MM.1S (cell line): ENCODE measurements at places on chromosomes 16 and 17.

GRCh38 chr17:42518755-42519545 lies 17.1 kb upstream of the NAGLU start:
- DNase-seq: no peak

DNA sequence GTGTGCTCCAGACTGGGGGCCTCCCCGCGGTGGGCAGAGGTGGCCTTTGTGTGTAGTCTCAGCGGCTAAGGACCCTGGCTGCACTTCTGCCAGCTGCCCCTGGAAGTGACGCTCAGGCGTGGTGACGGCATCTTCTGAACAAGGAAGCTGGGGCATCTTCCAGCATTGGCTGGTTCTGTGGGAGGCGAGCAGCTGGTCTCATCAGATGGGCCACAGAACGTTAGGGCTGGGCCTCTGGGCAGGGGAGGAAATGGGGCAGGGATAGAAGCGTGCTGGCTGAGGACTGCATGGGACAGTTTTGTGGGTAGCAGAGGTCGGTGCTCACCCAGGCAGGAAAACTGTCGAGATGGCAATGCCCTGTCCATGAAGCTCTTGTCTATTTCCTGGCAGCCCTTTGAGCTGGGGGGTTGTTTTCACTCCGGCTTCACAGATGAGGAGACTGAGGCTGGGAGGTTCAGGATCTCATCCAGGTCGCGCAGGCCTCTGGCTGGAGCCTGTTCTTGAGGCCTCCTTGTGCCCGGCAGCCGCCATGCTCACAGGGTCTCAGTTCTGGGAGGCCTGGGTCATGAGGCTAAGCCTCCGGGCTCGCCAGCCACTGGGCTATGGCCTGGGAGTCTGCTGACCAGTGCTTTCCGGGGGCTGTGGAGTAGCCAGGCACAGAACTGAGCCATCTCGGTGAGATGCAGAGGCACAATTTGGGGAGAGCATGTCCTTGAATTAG lies 16.3 kb downstream of the IRF8 start:
- no peak for DNase-seq

GRCh38 chr16:55357241-55357640 lies 33.2 kb downstream of the IRX6 start:
- DNase-seq: no peak

- DNase-seq: no peak
These were observed 25.4 kb downstream of the SMTNL2 start for GRCh38 chr17:4609761-4610160.

GRCh38 chr16:57830890-57831484 lies 28.7 kb upstream of the KIFC3 start:
- no peak for DNase-seq

DNA sequence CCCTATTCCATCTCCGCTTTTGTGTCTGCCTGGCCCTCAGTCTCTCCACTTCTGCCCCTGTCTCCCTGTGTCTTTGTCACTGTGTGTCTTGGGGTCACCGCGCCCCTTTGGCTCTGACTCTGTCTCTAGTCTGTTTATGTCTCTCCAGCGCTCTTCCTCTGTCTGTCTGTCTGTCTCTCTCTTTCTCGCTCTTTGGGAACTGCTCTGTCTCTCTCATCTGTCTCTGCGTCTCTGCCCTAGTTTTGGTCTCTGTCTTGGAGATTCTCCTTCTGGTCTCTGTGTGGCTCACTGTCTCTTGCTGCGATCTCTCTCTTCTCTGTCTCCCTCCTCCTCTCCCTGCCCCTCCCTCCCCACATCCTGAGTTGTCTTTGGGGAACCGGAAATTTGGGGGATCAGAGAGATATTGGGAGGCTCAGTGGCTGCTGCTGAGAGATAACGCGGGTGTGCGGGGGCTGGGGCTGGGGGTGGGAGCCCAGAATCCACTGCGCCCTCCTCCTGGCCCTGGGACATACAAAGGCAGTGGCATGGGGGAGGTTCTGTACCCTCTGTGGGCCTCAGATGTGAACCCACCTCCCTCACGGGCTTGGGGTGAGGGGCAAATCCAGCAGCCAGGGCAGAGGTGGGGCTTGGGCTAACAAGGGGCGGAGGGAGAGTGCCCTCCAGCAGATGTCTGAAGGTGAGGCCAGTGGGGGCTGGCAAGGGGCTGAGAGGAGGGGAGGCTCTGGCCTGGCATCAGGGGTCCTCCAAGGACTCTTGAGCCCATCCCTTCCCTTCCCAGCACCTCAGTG lies 24.4 kb downstream of the LAT start:
- no peak for DNase-seq

DNA sequence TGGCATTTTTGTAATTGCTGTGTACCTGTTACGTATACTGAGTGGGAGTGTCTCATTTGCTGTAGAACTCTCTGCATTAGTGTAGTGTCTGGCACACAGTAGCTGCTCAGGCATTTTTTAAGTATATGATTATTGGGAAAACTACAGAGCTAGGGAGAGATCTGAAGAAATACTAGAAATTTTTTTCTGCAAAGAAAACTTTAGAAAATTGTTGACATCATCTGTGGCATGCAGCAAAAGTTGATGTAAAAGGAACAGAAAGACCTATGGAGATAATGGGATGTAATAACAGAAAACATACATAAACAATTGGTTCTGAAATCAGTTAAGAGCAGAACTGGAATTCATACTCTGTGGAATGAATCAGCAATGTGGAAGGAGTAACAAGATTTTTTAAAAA lies 11.6 kb downstream of the CLTC start:
- no peak for DNase-seq

GRCh38 chr16:46822270-46822669 lies 8.7 kb downstream of the C16orf87 start:
- peak; percentile 28 for DNase-seq

DNA sequence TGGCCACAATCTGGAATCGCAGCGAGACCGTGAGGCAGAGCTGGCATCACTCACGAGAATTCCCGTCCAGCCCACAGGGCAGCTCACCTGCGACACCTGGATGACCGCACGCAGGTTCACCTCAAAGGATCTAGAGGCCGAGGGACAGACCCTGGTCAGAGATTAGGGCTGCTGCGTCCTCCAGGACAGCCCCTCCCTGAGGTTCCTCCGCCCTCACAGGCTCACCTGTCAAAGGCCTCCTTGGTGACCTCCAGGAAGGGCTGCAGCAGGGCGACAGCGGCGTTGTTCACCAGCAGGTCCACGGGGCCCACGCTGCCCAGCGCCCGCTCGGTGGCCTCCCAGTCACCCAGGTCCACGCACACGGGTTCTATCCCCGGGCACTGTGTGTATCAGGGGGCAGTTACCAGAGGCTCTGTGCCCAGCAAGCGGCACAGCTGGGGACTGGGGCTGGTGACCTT lies 834 bp downstream of the DCXR start:
- no peak for DNase-seq

DNA sequence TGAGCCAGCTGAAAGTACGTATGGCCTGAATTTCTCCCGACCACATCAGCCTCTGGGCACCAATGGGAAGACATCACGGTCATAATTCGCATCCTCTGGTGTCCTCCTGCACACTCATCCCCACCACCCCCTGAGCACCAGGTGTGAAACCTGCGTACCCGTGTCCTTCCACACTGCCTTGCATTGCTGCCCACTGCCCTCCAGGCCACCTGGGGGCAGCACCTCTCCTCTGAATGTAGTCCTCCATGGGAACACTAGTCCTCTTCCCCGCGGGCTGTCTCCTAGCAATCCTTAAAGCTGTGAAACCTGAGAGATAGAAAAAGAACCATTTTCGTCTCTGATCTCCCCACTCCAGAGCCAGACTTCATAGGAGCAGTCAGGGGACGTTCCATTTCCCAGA lies 125.5 kb downstream of the ZNF18 start:
- DNase-seq: no peak

- DNase-seq: no peak
These were observed 7.6 kb upstream of the PHF12 start for GRCh38 chr17:28958820-28959455.

DNA sequence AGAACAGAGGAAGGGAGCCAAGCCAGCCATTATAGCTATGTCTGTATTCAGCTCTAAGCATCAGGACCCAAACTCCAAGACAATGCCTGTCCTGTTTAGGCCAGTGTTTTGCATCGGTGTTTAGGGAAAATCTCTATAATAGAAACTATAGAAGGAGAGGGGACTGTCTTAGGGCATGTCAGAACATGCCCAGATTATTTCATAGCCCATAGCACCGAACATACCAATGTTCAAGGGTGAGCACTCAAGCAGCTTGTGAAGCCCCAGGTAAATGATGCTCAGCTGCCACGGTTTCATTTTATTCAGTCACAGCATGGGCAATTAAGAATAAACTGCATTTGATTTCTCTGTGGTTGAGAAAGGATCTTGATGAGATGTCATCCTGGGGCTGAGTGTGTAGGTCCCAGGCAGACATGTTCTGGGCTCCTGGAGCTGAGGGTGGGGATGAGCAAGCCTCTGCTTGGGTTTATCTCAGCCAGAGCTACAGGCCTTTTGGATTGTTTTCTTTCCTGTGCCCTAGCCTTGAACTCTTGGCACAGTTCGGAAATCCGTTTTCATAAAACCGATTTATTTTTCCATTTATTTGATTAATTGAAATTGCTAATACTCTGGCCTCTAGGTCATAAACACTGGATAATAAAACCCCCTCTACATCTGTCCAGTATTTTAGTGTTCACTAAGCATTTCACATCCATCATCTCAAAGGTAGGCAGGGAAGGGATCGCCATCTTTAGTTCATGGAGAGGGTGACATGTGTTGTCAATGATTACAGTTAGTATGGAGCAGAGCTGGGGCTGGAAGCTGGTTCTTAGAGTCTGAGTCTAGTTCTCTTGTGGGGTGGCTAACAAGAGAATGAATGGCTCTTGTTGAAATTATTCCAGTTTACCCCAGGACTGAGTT lies 290.7 kb upstream of the ASIC2 start:
- DNase-seq: no peak

DNA sequence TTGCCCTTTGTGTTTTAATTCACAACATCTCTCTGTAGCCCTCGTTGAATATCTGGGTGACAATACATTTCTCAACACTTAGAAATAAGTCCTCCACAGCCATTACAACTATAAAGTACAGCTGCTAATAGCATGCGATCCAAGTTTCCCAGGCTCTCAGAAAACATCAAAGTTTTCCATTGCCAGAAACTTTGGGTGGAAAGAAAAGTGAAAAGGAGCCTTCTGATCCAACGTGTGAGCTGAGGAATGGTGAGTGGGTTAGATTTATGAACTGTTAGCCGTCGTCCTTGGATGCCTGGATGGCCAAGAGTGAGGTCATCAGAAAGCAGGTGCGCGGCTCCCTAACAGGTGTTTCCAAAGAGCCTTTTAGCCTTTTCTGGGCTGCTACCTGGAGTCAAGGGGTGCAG lies 258.0 kb downstream of the PMP22 start:
- no peak for DNase-seq

DNA sequence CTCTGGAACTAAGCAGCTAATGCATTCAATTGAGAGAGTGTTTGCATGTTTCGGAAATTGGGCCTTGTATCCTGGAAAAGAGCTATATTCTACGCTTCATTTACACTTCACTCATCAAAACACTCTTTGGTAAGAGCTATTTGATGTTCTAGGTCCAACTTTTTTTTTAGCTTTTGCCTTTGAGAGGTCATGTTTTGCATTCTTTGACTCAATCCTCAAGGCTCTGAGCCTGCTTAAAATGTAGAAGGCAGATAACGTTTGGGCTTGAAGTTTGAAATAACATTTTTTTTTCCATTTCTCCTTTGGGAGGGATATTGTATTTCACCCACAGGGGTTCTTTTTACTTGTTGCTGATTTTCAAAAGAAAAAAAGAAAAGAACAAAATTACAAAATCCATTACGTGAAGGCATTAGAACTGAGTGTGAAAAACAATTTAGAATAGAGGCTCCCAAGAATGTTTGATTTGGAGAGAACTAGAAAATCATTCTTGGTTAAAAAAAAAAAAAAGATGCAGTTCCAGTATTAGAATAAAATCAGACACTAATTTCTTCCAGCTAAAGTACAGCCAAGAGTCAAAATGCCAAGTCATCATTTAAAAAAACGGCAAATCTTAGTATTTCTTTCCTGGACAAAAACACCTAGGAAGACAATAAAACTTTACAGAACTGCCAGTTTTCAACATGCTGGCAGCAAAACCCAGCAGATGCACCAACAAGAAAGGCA lies 268.5 kb downstream of the GRIN2A start:
- DNase-seq: peak; percentile 7

GRCh38 chr17:64040206-64040605 lies 19.8 kb upstream of the ICAM2 start:
- no peak for DNase-seq

- no peak for DNase-seq
These were observed 665 bp upstream of the AKAP1 start for GRCh38 chr17:57084361-57084801.

DNA sequence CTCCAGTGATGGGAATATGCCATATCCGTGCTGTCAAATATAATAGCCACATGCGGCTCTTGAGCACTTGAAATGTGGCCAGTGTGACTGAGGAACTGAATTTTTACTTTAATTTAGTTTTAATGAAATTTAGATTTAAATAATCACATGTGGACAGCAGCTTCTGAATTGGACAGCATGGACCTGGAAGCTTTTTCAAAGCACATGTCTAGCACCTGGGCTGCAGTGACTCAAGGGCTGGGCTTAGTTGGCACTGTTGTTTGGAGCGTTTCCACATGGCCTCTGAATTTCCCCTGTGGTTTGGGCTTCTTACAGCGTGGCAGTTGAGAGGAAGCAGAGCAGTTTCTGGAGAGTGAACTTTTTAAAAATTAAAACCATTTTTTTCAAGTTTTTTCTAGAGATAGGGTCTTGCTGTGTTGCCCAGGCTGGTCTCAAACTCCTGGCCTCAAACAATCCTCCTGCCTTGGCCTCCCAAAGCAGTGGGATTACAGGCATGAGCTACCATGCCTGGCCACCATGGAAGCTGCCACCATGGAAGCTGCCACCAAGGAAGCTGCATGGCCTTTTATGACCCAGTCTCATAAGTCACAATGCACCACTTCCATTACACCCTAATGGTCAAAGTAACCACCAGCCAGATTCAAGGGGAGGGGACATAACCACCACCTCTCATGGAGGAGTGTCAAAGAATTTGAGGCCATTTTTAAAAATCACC lies 6.7 kb upstream of the TOB1 start:
- DNase-seq: peak; percentile 67

- DNase-seq: peak; percentile 94
These were observed 4.8 kb downstream of the SYNGR2 start for GRCh38 chr17:78173097-78173715.

GRCh38 chr17:28878981-28879380 lies 18.6 kb downstream of the FLOT2 start:
- DNase-seq: peak; percentile 31

- DNase-seq: no peak
These were observed 17.1 kb upstream of the TNS4 start for GRCh38 chr17:40518401-40519088.

- DNase-seq: peak; percentile 78
These were observed 7.6 kb upstream of the NXPH3 start for GRCh38 chr17:49567871-49568694.

- peak; percentile 15 for DNase-seq
These were observed 29.1 kb downstream of the MBTPS1 start for GRCh38 chr16:84087466-84088151.

DNA sequence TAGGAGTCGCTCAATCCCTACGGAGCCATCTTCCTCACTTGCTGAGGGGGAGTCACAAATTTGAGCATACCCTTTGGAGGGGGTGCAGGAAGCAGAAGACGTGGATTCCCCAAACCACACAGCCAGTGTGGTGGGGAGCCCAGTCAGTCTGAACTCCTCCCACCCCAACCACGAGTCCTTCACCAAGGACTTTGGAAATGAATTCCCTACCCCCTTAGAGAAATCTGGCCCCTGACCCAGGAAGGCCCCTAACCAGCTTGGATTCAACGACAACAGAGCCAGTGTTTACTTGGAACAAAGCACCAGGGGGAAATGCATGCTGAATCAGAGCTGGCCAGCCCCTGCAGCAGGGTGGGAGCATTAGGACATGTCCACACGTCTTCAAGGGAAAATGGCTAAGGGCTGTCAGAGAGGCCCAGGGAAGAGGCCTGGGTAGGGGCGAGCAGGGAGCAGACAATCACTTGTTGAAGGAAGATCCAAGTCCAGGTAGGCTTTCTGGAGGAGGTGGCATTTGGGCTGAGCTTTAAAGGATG lies 5.5 kb upstream of the TMEM92 start:
- no peak for DNase-seq
